ENCODE measurements at places on chromosomes 6 and 20.

DNA sequence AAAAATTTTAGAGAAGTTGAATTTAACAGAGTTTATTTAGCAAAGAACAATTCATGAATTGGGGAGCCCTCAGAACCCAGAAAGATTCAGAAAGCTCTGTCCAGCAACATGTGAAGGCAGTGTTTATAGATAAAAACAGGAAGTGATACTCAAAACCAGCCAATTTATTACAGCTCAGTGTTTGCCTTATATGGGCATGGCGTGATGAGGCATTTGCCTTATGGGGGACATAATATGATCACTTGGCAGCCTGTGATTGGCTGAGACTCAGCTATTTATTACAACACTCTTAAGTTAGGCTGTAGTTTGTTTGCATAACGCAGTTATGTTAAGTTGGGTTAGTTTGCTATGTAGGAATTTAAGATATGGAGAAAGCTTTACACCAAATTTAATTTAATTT, 11.5 kb downstream of the HLA-DPA1 start:
- DNase-seq = no peak

DNA sequence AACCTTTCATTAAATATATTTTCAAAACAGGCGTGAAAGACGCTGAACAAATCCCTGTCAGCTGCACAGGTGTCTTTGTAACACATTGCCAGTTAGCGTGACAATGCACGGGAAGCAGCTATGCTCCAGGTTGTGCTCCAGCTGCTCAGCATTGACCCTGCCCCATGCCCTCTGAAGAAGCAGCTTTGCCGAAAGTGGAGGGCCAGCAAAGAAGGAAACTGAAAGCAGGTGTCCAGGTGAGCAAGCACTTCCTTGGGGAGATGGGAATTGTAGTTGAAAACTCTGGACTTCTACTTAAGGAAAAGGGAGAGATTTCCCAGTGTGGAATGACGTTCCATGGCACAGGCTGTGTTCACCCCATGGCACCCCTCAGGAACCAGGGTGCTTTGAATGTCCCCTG, 125.7 kb downstream of the TTLL2 start:
- DNase-seq = no peak

DNA sequence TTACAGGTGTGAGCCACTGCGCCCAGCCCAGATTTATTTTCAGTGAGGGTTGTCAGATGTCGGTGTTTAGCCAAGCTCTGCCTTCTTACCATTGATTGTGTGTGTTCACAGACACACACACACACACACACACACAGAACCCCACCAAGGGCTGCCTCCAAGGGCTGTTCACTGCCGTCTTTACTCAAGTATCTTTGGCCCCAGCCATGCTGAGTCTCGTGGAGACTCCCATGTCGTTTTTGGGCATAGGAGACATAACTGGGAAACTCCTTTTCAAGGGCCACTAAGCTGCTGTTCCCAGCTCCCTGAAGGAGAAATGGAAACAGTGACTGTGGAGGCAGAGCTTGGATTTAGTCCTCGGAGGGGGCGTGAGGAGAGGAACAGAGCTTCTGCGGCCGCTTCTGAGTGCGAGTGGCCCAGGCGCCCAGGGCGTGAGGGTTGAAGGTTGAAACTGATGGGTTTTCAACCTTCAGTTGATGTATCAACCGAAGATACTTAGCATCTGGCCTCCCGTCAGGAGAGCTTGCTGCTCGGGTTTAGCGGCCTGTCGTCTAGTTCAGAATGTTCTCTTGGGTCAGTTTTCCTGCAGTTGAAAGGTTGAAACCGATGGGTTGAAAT, 243.6 kb downstream of the TTLL2 start:
- no peak for DNase-seq

DNA sequence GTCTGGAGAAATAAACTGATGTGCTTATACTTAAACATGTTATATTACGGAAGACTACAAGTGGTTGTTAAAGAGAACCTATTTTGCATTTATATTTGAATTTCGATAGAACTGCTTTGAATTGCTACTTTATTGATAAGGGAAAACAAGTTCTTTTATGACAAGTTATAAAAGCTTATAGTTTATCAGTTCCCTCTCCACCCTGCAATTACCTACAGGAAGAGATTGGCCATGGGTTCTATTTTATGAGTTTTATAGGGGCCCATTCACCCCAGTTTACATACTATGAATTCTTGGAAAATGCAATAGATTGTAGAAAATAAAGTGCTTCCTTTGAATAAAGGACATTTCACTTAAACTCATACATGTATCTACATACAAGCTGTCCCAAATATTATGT, 144.4 kb downstream of the AHI1 start:
- no peak for DNase-seq

- DNase-seq = no peak
Observed at GRCh38 chr6:35922139-35922554, 1.2 kb upstream of the SRPK1 start.

DNA sequence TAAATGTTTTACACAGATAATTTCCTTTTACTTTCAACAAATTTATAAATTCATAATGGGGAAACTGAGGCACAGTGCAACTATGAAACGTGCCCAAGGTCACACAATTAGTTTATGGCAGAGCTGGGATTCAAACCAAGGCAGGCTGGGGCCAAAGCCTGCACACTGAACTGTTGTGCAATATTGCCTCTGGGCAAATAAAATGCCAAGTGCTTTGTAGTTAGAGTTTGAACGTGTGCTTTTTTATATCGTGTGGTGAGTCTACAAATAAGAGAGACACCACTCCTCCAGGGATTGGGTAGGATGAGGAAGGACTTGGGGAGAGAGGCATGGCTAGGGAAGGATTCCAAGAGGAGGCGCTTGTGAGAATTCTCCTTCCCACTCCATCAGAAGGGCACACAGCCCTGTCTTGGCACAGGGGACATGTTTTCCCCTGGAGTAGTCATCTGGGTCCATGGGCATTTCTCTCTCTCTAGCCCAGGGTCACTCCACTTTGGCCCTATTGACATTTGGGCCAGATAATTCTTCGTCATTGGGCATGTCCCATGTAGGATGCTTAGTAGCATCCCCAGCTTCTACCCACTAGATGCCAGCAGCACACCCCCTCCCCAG, 2.8 kb upstream of the CDH22 start:
- no peak for DNase-seq

- no peak for DNase-seq
Observed at GRCh38 chr6:15887491-15888461, 224.9 kb upstream of the DTNBP1 start.

DNA sequence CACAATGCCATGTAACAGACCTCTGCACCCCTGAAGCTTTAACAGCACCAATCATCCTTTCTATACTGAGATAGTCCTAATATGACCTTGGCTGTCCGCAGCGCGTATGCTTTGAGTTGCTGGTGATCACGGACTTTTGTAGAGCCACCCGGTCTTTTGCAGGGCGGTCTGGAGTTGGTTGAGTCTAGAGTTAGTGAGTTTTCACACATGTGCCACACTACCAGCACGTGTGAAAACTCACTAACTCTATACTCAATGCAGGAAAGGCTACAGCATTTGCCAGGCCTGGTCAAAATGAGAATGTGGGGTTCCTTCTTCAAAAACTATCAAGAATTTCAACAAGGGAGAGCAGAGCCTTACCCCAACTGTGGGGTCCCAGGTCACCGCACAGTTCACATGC, 14.6 kb downstream of the AGPAT4 start:
- DNase-seq = no peak

Data from stimulated activated CD4-positive, alpha-beta T cell treated with anti-CD3 and anti-CD28 coated beads, TNF-alpha, amount 100 ng/mL, for 1 hour (primary cell).